Fibroblast of lung (primary cell): ENCODE measurements at places on chromosomes 12 and 14. TPM values are rescaled to one million over a fixed set of nuclear protein-coding genes. Genes with fewer than 3 reads are reported as not detected.

TRPV4 gene
- 0.51 and 0.66 TPM in 2 replicates for total RNA-seq

RTL1 gene
- total RNA-seq: not detected in 2 replicates

RPGRIP1 gene
- under 0.01 TPM in 1 of 2 replicates, not detected in the other for total RNA-seq

LTBR gene
- 60.6 and 78.4 TPM in 2 replicates for total RNA-seq

HOXC12 gene
- not detected in 2 replicates for total RNA-seq

DCN gene
- 586 and 902 TPM in 2 replicates for total RNA-seq

ADGRD1 gene
- 7.3 and 13.4 TPM in 2 replicates for total RNA-seq

HELB gene
- 2.6 and 3.1 TPM in 2 replicates for total RNA-seq

AKAP3 gene
- 1.5 and 2.8 TPM in 2 replicates for total RNA-seq

WSCD2 gene
- under 0.01 TPM in 1 of 2 replicates, not detected in the other for total RNA-seq

ZNF641 gene
- 8.1 and 8.5 TPM in 2 replicates for total RNA-seq

FOXG1 gene
- total RNA-seq: not detected in 2 replicates

CLEC7A gene
- total RNA-seq: not detected in 2 replicates

RASAL1 gene
- total RNA-seq: not detected in 2 replicates

PTPRO gene
- 0.26 and 0.33 TPM in 2 replicates for total RNA-seq

GTF2H3 gene
- total RNA-seq: 29.8 and 39.3 TPM in 2 replicates

FLVCR2 gene
- 2.1 and 7.3 TPM in 2 replicates for total RNA-seq

ARHGEF40 gene
- 23.6 and 24.7 TPM in 2 replicates for total RNA-seq

MMP19 gene
- total RNA-seq: 3.3 and 7.1 TPM in 2 replicates

METTL25 gene
- total RNA-seq: 6.9 and 9.5 TPM in 2 replicates

UNC79 gene
- 0.17 and 0.26 TPM in 2 replicates for total RNA-seq

KITLG gene
- 45.7 and 64.6 TPM in 2 replicates for total RNA-seq

IFI27 gene
- total RNA-seq: 7.9 and 11.6 TPM in 2 replicates

SNAPC1 gene
- 19.8 and 29.6 TPM in 2 replicates for total RNA-seq

PDE3A gene
- 0.17 and 0.26 TPM in 2 replicates for total RNA-seq

PTPRQ gene
- total RNA-seq: 0.77 and 1.3 TPM in 2 replicates

B4GALNT1 gene
- total RNA-seq: 0.51 and 2.3 TPM in 2 replicates

INSM2 gene
- not detected in 2 replicates for total RNA-seq

SCNN1A gene
- total RNA-seq: under 0.01 and 0.26 TPM in 2 replicates

TDRD9 gene
- total RNA-seq: 0.50 and 1.0 TPM in 2 replicates

RD3L gene
- total RNA-seq: not detected in 2 replicates

SERPINA5 gene
- not detected in 2 replicates for total RNA-seq

LALBA gene
- not detected in 2 replicates for total RNA-seq

PDZRN4 gene
- not detected in 2 replicates for total RNA-seq

RNASE4 gene
- total RNA-seq: 20.0 and 22.1 TPM in 2 replicates

SCN8A gene
- 12.8 and 27.2 TPM in 2 replicates for total RNA-seq

MYO1H gene
- 0.77 TPM in 1 of 2 replicates, not detected in the other for total RNA-seq

PAX9 gene
- not detected in 2 replicates for total RNA-seq

XPOT gene
- 203 and 205 TPM in 2 replicates for total RNA-seq

IL26 gene
- 0.26 TPM in 1 of 2 replicates, not detected in the other for total RNA-seq
